ENCODE measurements at places on chromosomes 5 and 9.

DNA sequence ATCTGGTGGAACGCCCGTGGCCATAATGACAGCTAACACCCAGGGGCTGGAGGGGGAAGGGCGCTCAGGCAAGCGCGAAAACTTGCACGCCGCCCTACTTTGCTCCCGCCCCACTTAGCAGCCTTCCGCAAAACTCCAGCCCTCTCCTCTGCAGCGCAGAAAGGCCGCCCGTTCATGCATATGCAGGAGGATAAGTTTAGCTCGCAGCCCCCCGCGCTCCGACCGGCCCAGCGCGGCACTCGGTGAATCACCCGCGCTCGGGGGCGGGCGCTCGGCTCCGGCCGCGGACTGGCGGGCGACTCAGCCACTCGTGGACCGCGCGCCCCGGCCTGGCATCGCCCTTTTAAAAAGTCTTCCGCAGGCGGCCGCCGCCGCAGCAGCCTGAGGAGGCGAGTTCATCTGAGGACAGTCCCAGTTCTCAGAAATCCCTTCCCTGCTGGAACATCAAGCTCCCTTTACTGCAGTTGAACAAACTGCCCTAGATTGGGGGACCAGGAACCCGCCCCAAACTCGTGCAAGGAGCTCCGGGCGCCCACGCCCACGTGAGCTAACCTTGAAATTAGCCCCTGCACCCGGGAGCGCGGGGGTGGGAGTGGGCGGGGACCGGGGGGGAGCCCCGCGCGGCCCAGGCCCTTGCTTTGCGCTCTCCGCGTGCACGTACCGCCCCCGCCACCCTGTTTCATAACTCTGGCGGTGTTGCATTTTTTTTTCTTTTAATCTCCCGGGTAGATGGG is 4.5 kb upstream of the KLF9 start:
- DNase-seq = peak; percentile 94

GRCh38 chr5:142293486-142293885 is 31.3 kb downstream of the SPRY4 start:
- no peak for DNase-seq

DNA sequence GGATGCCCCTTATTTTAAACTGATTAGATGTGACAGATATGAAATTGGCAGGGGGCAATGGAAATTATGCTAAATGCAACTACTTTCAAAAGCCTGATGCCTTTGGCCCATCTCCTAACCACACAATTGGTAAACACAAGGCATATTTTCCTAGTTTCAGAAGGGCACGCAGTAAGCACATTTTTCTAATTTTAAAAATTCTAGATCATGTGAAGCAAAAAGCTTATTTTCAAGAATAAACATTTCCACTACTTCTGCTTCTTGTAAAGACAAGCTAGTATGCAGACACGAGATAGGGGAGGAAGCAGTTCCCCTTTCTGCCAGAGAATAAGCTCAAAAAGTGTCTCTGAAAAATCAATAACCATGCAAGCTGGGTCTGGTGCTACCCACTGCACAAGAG is 67.7 kb downstream of the ABCA1 start:
- no peak for DNase-seq

DNA sequence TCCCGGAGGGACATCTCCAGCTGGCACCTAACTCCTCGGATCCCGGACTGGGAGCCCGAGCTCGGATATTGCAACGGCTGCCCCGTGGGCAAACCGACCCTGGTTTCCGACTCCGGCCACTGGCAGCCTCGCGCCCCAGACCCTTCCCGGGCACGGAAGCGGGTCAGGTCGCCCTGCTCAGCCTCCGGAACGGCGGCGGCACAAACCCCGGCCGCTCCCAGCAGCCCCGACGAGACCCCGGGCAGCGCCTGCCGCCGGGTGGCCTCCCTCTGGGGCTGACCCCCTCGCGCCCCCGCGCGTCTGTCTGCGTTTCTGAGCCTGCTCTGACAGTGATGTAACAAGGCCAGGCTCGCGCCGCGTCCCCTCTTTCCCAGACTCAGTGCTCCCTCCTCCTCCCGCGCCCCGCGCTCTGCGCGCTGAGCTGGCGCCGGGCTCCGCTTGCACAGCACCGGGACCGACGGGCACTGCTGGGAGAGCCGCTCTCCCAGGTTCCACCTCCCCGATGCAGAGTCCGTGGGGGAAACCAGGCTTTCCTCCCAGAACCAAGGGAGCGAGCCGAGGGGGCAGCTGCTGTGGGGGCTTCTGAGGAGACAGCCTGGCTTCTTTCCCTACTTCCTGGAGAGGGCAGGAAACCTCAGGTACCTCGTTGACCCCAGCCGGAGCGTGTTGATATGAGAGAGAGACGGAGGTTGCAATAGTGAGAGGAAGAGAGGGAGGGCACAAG is at the start of gene TMEM215:
TSS of gene TMEM215 (plus strand) at position 373 of the 724 bp plus-strand sequence. CDS start 644 bp downstream, outside the sequence.
- no peak for DNase-seq

GRCh38 chr9:77935211-77935610 is 96.4 kb downstream of the GNAQ start:
- DNase-seq = no peak

- no peak for DNase-seq
These were observed 12.0 kb downstream of the PRKACG start for GRCh38 chr9:69001921-69002320.

- no peak for DNase-seq
These were observed 75.9 kb upstream of the PRR16 start for GRCh38 chr5:120388016-120388781.

DNA sequence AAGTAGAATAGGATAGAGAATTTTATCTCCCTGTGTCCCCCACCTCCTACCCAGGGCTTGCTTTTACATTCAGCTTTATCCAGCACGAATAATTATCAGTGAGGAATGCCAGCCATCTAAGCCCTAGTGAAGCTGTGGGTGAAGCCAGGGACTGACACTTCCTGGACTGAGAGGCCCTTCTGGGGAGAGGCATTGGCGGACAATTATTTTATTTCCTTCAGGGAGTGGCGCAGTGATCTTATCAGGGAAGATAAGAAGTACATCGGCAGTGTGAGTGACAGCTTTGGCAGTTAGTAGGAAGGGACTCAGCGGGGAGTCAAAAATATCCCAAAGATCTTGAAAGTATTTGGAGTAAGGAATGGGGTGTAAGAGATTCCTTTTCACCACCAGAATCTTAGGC is 34.9 kb upstream of the RPS23 start:
- no peak for DNase-seq

DNA sequence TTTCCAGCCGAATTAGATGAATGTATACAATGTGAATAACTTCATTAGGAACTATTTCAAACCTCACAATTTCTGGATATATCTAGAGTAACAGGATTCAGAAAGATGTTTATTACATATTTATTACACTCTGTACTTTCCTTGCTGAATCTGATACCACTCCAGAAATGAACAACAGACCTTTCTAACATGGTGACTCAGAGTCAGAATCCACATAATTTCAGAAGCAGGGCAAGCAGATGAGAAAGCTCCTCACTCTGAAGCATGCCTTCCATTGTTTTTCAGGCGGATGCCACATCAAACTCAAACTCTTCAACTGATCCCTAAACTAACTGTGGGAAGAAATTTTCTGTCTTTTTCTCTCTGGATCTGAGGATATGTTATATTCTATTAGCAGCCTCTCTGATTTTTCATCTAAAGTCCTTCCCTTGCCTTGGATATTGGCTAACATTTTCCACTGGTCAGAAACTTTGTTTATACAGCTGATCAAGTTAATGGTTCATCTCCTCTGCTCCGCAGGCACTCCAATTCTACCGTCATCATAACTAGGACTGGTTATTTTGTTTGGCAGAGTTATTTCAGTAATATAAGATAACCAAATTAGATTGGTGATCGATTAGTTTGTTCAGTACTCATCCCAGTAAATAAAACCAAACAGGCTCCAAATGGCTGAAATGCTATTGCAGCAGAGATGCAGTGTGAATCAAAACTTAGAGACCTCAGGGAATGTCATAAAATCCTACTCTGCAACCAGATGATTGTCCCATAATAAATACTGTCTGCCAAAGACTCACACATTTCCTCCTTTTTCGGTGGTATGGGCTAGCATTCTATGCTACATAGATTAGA is 556.0 kb downstream of the EBF1 start:
- DNase-seq = no peak

DNA sequence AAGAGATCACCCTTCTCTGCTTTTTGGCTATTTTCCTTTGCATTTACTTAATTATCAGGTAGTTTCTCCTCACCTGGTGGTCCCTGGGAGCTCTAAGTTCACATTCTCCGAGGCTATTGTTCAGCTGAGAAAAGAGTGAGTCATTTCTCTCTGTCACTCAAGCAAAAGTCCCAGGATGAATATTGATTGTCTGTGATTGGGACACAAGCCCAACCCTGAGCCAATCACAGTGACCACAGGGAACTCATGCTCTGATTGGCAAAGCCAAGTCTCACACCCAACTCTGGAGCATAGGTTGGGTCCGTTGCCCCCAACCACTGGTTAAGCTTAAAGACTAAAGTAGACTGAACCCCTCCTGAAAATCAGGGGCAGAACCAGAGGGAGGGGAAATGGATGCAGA is 27.8 kb upstream of the FAT2 start:
- no peak for DNase-seq

DNA sequence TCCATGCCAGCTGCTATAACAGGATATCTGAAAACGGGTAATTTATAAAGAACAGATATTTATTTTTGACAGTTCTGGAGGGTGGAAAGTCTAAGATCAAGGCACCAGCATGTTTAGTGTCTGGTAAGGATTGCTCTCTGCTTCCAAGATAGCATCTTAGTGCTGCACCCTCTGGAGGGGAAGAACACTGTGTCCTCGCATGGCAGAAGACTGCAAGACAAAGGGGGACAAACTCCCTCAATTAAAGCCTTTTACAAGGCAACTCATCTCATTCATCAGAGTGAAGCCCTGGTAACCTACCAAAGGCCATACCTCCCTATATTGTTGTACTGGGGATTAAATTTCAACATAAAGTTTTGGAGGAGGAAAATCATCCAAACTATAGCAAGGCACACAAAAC is 298.9 kb upstream of the EDIL3 start:
- DNase-seq = no peak

DNA sequence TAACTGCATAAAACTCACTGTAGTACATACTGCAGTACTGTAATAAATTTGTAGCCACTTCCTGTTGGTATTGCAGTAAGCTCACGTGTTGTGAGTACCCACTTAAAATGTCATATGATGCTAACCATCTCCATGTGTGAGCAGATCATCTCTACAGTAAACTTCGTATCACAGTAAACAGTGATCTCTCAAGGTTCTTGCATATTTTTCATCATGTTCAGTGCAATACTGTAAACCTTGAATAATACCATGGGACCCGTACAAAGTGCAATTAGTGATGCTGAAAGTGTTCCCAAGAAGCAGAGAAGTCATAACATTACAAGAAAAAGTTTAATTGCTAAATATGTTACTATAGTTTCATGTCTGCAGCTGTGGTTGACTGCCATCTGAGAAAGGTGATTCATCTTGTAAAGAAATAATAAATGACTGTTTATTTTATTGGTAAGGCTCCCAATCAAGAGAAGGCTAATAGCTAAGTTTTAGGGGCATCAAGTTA is 253.8 kb upstream of the POU5F2 start:
- peak; percentile 3 for DNase-seq

DNA sequence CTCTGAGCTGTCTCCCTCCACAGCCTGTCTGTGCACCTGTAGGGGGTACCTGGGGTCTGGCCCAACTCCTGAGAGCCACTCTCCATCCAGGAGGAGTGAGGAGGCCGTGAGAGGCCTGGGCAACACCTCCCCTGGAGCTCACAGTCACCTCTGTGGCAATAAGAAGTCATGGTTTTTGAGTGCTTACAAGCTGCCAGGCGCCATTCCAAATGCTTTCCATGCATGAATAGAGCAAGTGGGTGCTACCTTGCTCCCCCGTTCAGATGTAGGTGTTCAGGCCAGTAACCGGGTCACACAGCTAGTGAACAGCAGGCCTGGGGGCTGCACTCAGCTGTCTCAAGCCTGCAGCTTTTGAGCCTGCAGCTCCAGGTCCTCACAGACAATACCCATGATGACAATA is 30.6 kb downstream of the CORO2A start:
- no peak for DNase-seq

DNA sequence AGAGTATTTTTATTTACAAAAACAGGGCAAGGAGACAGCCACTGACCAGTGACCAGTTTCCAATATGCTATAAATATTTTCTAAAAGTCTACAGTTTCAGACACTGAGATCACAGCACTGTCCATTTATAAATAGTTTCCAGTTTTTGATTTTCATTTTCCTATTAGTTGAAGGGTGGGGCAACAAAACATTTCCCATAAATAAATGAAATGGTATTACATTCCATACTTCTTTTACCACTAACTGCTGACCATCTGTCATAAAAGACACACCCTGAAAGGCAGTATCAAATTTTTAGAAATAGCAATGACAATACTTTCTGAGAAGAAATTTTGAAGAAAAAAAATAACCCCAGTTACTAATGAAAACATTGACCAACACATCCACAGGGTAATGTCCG is 126.7 kb downstream of the ARSB start:
- DNase-seq = no peak

GRCh38 chr5:158273035-158273434 is 414.1 kb upstream of the CLINT1 start:
- DNase-seq = no peak

- DNase-seq = peak; percentile 84
These were observed at the start of gene ST8SIA4 for GRCh38 chr5:100903039-100903887. ST8SIA4 (minus strand) TSS chr5:100903282; CDS start chr5:100902955, 327 bp downstream.

GRCh38 chr9:1042466-1042865 is 7.7 kb upstream of the DMRT2 start:
- DNase-seq = no peak

DNA sequence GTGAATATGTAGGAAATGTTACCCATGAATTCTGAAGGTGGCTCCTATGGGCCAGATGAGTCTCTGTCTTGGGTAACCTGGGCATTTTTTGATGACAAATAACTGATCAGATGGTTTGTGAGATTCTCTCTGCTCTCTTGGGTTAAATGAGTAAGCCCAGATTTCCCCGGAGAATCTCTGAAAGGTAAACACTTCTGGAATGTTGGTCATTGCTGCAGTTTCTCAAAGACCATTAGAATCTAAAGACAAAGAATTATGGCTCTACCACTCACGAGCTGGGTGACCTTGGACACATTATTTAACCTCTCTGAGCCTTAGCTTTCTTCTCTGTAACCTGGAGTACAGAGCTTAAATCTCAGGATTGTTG is 191.2 kb downstream of the DAB2IP start:
- DNase-seq = no peak

DNA sequence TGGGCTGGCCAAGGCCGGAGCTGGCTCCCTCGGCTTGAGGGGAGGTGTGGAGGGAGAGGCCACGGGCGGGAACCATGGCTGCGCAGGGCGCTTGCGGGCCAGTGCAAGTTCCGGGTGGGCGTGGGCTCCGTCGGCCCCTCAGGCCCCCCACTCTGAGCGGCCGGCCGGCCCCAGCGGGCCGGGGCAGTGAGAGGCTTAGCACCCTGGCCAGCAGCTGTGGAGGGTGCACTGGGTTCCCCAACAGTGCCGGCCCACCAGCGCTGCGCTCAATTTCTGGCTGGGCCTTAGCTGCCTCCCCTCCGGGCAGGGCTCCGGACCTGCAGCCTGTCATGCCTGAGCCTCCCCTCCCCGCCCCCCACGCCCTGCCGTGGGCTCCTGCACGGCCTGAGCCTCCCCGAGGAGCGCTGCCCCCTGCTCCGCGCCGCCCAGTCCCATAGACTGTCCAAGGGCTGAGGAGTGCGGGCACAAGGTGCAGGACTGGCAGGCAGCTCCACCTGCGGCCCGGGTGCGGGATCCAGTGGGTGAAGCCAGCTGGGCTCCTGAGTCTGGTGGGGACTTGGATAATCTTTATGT is 184.2 kb downstream of the ATPSCKMT start:
- DNase-seq = no peak

Measured in NCI-H510A (cell line).